Stimulated activated CD4-positive, alpha-beta T cell treated with anti-CD3 and anti-CD28 coated beads, Interleukin-4, amount 100 ng/mL, for 4 hours (primary cell): ENCODE measurements at places on chromosomes 12 and 14.

GRCh38 chr12:85352016-85352415 lies 72.0 kb downstream of the ALX1 start:
- no peak for DNase-seq

- DNase-seq = no peak
Observed at GRCh38 chr14:38910092-38910491, 192.9 kb downstream of the SEC23A start.

DNA sequence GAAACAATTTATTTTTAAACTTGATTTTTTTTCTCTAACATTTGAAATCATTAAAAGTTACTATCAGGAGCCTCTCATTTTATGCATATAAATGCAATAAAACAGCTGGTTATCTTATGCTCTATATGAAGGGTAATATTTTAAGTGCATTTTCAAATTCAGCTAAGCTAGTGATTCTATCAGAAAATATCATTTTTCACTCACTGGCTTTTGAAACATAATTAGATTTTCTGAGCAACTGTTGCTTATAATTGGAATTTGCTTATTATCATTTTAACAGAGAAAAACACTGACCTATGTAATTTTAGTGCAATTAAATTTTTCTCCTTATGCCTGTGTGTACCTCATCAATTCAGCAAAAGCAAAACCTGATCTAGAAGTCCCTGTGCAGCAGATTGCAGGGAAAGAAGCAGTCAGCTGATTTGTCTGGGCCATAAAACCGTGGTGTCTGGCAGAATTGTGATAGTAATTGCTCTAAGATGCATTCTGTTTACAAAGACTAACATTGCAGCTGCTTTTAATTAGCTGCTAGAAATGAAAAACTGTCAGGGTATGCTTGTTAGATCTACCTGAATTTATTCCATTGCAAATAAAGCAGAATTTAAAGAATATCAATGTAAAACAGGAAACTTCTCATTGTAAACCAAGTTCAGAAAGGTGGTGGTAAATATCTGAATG lies 75.0 kb downstream of the BICD1 start:
- no peak for DNase-seq

DNA sequence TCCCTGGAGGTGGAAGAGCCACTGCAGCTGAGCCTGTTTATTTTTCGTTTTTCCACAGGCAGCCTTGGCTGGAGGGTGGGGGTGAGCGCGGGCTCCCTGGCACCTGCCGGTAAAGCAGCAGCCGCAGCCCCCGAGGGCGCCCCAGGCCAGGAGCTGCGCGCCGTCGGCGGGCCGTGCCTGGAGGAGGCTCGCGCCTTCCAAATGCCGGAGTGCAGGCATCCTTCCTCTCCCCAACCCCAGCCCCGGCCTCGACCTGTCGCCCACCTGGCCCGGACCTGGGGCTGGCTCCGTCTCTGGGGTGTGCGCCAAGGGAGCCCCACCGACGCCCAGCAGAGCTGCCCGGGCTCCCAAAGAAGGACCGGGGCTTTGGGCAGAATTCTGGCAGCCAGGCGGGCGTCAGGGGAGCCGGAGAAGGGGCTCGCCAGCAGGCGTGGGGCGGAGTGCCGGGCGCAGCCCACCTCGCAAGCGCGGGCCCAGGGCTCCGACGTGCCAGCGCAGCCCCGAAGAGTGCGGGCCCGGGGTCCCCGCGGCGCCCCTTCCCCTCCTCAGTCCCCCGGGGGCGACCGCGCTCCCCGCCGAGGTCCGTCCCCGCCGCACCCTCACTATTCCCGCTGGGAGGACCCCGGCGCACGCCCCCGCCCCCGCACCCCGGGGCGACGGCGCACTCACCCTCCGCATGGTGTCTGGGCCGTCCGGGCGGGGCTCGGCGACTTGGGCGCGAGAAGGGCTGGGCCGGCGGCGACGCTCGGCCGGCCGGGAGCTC lies 130.3 kb downstream of the NDUFA12 start:
- no peak for DNase-seq

DNA sequence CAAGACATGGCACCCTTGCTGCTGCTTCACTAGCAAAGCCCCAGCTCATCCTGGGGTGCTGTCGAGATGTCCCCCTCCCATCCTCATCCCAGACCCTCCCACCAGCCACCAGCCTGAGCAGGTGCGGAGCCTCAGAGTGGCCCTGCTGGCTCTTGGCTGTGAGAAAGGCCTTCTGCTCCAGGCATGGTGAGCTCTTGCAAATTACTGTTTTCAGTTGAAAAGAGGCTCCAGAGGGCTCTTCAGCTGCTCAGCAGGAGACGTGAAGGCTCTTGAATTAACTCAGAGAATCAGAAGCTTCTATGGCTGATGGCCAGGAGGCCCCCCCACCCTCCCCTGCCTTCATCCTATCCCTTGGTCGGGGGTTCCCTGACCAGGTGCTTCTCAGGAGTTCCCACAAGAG lies 44.1 kb downstream of the WSCD2 start:
- DNase-seq = no peak

GRCh38 chr14:96979611-96980074 lies 182.5 kb downstream of the VRK1 start:
- no peak for DNase-seq

GRCh38 chr12:56160193-56160763 lies 2.1 kb downstream of the MYL6 start:
- DNase-seq = peak; percentile 59

DNA sequence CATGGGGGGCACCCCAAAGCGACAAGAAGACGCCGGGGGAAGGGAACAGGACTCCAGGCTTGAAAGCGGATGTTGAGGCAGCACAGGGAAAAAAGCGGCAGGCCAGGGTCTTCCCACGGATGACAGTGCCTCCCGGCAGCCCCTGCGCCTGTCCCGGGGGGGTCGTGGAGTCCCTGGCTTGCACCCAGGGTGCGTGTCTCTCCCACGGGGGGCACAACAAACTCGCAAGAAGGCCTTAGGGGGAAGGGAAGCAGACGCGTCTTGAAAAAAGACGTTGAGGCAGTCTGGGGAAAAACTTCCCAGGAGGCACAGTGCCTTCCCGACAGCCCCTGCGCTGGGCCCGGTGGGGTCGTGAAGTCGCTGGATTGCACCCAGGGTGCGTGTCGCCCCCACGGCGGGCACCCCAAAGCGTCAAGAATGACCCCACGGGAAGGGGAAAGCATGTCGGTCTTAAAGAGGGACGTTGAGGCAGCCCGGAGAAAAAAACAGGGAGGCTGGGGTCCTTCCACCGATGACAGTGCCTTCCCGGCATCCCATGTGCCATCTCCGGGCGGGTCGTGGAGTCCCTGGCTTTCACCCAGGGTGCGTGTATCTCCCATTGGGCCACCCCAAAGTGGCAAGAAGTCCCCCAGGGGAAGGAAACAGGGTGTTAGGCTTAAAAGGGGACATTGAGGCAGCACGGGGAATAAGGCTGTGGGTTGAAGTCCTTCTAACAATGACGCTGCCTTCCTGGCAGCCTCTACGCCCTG lies 159.9 kb upstream of the ALG10B start:
- no peak for DNase-seq

DNA sequence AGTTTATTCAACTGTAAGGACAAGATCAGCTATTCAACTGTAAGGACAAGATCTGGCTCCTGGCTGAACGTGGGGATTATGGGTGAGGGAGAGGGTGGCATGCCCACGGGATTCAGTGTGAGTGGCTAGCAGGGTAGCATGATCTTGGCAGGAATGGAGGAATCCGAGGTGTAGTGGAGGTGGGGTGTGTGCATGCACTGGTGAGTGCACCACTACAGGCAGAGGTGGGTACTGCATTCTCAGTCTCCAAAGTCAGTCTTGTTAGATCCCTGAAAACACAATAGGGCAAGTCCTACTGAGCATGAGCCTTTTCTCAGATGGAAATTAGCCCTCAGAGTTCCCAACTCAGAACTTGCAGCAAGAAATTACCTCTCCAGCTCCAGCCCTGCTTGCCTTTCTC lies 32.2 kb upstream of the DCD start:
- DNase-seq = no peak

- DNase-seq = no peak
Observed at GRCh38 chr14:54908190-54908589, 5.6 kb upstream of the GCH1 start.

DNA sequence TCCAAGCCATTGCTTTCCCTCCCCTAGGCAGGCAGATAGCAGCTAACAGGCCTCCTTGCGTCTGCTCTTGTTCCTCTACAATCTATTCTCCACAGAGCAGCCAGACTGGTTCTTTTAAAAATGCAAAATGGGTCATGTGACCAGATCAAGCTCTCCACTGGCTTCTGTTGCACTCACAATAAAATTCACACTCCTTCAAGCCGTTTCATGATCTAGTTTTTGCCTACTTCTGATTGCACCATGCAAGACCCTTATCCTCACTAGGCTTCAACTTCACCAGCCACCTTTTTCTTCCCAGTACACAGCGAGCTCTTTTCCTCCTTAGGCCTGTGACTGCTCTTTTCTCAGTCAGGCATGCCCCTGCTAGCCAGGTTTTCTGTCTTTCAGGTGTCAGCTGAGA lies 6.1 kb upstream of the KRAS start:
- no peak for DNase-seq

- DNase-seq = no peak
Observed at GRCh38 chr12:51848841-51849735, 570 bp upstream of the FIGNL2 start.

DNA sequence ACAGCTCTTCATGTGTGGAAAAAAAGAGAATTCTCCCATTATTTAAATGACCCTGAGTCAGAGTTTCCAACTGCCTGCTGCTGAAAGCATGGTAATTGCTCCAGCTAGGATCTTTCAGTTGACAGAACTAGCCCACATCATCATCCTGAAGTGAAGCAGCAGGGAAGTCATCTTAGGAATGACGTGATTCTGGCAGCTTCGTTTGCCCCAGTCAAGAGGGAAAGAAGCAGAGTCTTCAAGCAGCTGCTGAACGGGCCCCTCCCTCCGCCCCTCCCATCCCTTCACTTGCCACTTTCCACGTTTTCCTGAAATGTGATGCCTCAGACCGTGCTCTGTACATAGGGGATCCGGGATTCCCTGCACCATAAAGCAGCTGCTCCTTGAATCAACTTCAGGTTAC lies 455.0 kb upstream of the TMEM132C start:
- DNase-seq = no peak

DNA sequence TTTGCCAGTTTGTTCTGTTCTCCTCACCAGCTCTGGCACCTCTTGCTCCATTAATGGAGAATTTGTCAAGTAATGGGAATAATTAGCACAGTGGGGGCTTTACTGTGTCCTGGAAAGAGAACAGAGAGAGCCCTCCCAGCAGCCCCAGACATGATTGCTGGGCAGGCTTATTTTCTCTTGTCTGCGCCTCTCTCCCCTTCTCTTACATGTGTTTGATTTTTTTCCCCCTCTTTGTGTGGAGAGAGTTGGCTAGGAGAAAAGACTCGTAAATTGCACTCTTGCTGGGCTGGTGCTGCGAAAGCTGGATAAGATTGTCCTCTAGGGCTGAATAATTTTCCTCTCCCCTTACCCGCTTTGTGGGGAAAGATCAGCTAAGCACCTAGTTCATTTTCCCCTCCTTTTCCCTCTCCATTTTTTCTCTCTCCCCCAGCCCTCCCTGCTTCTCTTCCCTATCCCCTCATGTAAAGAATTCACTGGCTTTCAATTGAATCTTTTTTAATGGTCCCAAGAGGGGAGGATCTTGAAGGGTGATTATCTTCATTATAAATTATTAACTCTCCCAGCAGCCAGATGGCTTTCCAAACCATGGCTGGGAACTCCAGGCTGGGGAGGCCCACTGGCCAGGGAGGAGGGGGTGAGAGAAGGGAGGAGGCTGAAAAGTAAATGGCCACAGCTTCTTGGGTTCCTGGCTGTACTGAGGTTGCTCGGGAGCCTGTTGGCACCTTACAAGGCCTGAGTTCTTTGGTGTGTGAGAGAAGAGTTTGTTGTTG lies 62.2 kb downstream of the NRXN3 start:
- no peak for DNase-seq

DNA sequence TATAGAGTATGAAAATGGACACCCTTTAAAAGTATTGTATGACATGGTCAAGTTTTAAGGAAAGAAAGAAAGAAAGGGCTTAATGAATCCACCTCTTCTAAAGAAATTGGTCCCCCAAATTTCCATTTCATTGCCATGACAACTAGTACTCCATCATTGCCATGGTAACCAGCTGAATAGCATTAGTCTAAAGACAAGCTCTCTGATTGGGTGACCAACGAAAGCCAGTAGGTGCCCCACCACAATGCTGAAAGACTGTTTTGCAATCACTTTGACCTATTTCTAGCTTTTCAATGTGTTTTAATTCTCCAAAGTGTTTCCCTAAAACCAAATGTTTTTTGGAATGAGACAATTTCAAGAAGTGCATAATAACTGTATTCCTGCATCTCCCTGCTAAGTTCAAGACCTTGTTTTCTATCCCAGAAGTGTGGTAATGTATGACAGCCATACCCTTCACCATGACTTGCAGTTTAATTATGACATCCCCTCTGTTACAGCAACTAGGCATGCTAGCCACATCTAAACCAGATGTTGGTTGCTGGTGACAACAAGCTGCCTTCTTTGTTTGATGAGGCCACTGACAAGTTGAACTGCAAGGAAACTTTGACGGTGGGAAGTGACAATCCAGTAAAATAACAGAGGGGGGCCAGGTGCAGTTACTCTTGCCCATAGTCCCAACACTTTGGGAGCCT lies 46.7 kb downstream of the KICS2 start:
- DNase-seq = no peak

DNA sequence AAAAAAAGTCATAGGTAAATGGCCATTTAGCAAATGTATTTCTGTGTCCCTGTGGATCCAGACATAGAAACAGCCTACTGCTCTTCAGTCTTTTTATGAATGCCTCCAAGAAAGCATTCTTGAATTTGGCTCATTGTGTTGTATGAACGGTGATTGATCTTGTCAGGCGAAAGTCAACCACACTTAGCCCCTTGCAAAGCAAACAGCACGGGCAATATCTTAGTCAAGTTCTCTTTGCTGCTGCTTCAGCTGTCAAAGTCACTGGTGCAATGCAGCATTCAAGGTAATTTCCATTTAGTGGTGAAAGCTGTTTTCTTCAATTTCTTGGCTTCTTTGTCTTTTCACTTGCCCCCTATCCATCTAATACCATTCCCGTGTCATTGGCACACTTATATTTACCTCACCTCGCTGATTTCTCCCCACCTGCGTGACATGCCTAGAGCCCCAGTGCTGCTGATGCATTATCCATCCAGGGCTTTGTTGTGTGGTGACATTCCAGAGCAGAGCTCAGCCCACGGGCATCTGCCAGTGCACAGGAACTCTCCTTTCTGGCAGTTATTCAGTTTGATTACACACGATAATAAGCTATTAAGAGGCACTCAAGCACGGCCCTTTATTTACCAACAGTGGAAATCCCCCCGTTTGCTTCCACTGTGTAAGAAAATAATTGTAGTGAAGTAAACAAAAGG lies 362.3 kb upstream of the NOVA1 start:
- DNase-seq = no peak

GRCh38 chr14:53011053-53011462 lies 60.2 kb upstream of the FERMT2 start:
- DNase-seq = no peak

DNA sequence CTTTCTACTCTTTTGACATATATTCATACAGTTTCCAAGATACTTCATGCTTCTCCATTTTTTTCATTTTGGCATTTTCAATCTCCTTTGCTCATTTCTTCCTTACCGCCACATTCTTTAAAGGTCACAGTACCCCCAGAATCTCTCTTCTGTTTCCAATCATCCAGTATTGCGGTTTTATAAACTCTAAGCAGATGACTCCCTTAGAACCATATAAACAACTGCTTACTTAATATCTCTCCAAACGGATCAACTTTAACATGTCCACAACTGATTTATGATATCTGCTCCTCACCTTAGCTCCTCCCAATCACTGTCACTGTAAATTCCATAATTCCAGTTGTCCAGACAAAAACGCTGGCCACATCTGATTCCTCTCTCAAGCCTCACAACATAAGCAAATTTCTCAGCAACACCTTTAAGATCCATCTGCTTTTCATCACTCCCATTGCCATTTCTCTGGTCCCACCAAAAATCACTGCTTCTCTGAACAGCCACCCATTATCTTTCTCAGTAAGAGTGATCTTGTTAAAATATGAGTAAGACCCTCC lies 49.6 kb downstream of the HNRNPC start:
- DNase-seq = no peak
